Panc1 (cell line): ENCODE measurements at places on chromosomes 13 and 19. TPM values are rescaled to one million over a fixed set of nuclear protein-coding genes. Genes with fewer than 3 reads are reported as not detected.

The SPIB gene
- not detected for total RNA-seq

The DIRAS1 gene
- total RNA-seq, result 18.5 TPM

The PRMT1 gene
- 219 TPM for total RNA-seq

The TRPM4 gene
- total RNA-seq, result 19.4 TPM

The VSTM1 gene
- total RNA-seq, result 1.5 TPM

GRCh38 chr13:110254151-110254679 lies 52.7 kb downstream of the COL4A1 start:
- DNase-seq, result no peak

GRCh38 chr19:56751078-56751489 lies 79.5 kb upstream of the ZNF835 start:
- no peak for DNase-seq
